Activated CD4-positive, CD25-positive, alpha-beta regulatory T cell treated with anti-CD3 and anti-CD28 coated beads, Interleukin-2, amount 50 U/mL, for 16 hours (primary cell): ENCODE measurements at places on chromosomes 4 and X.

DNA sequence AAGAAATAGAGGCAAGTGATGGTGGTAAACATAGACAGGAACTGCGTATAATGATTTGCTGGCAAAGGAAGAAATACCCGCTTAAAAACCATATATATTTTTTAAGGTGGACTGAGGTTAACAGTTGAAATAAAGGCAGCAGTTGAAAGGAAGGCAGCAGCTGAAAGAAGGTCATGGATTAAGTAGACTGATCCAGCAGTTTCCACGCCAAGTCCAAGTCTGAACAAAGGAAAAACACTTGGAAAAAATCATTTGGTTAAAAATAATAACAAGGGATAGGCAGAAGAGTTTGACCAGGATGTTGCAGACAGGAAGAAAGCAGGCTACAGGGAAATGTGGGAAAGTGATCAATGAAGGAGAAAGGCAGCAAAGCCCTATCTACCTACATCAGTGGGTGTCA, 93.6 kb downstream of the AMELX start:
- no peak for DNase-seq

DNA sequence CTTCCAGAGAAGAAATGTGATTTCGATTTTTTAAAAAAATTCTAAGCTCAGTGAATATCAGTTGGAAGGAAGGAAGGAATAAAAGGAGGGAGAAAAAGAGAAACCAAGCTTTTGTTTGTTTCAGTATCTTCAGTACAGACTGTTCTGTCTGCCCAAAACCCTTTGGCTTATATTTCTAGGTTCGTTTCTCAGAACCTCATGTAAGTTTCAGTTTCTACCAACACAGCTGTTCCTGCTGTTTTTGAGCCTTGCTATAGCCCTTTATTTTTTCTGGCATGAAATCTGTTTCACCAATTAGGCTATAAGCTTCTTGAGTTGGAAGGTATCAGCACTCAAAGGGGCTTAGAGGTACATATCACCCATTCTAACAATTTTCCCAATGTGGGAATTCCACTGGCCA, 157.9 kb downstream of the GBA3 start:
- no peak for DNase-seq

- no peak for DNase-seq
Observed at GRCh38 chr4:185711726-185712125, 100.3 kb downstream of the SORBS2 start.

DNA sequence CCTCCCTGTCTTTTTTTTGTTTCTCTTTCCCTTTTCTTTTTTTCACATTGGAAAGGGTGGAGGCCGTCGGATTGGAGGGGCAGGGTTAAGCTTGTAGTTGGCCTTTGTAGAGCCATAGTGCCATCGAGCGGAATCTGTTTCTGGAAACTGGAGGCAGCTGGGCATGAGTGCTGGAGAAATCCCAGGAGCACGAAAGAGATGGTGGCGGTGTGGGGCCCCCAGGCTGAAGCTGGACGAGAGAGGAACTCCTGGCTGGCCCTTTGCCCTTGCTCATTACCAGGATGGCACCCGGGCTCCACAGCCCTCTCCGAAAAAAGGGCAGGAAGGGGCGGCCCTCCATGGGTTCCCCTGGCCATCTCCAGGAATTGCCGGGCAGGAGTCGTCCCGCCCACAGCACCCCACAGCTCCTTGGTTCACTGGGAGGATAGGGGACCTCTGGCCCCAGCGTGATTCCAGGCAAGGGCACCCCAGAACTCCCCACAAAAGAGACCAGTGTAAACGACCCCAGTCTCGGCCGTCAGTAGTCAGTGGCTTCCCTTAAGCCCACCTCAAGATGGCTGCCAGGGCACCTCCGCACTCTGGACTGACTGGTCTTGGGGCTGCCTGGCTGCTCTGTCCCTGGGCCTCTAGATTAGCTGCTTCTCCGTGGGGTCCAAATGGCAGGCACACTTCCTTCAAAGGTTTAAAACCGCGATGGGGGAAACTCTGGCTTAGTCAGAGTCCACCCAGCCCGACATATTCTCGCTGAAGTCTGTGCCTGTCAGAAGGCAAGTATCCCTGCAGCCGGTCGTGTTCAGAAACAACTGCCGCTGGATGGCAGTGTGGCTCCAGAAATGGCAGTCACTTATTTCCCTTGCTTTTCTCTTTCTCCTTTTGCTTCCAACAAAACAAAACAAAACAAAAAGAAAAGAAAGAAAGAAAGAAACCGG, 74.1 kb downstream of the NBDY start:
- DNase-seq, result peak; percentile 21

- no peak for DNase-seq
Observed at GRCh38 chr4:57342411-57342810, 232.2 kb upstream of the IGFBP7 start.

- DNase-seq, result no peak
Observed at GRCh38 chr4:111267786-111268185, 644.9 kb upstream of the PITX2 start.

DNA sequence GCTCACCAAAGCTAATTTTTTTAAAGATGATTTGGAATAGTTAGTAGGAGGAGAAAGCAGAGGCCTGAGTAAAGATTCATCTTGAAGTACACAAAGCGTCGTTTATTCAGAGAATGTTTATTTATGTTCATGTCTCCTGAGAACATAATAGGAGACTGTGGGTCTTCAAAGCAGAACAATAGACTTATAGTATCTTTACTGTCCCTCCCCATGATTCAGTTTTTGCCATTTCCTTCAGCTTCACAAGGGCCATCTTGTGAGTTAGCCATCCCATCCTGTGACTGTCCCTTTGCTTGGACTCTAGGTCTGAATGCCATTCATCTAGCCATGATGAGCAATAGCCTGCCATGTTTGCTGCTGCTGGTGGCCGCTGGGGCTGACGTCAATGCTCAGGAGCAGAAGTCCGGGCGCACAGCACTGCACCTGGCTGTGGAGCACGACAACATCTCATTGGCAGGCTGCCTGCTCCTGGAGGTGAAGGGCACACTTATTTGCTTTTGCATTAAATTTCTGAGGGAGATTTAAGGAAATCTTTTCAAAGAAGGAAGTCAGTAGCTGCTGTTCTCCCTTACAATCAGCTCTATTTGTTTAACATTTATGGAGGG, 105.8 kb downstream of the NFKB1 start:
- DNase-seq, result no peak

DNA sequence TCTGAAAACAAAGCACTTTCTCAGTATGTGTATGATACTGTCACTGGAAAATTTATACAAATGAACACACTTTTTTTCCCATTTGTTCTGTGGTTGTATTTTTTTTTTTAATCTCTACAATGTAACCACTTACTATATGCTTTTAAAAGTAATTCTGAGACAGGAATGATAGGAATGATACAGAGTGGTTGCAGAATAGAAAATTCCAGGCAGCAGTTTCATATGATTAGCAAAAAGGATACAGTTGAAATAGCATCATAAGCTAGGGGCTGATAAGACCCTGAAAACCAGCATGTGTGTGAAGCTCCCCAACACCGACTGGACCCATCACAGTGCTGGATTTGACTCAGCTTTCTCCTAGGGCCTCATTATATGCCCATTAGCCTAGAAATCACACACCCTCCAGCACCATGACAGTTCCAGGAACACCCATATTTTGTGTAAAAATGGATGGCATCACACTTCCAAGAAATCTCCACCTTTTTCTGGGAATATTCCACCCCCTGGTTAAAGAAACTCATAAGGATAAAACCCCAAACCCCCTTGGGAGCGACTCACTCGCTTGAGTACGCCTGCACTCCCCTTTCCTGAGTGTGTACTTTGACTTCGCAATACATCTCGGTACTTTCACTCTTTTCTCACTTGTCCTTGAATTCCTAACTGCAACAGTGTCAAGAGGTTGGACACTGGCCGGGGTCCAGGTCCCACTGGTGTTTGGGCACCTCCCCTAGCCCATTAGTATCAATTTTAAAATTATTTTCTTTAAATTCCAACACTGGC, 77.4 kb upstream of the AGA start:
- no peak for DNase-seq

DNA sequence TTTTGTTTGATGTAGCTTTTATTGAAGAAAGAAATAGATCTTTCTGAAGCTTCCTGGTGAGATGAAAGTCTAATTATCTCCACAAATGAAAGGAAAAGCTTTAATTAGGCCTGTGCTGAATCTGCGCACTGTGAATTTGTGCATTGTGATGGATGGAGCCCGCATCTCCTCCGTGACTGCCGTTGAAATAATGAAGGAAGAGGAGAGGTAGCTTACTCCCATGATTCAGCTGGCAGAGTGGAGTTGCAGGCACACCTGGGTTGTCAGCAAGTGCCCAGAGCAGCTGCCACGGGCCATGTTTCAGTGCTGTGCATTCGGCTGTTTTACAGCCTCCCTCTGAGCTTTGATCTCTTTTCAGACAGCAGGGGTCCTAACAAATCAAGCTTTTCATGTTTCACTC, 735.3 kb upstream of the TENM3 start:
- DNase-seq, result no peak

DNA sequence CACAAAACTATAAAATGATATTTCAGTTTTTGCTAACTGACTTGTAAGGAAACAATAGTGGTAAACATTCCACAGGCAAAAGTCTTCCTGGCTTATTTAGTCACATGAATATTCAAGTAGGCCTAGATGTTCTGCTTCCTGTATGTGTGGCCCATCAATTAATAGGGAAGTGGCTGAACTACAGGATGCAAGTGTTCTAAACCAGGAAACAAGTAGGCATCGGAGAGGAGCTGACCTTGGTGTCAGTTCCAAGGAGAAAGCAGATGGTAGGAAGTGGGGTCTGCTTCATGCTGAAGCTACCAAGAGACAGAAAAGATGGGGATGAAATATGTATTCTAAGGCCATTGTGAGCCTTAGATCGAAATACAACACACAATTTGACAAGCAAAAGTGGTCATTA, 149.7 kb downstream of the ANTXR2 start:
- no peak for DNase-seq

- no peak for DNase-seq
Observed at GRCh38 chr4:4853921-4854648, 5.4 kb upstream of the MSX1 start.

GRCh38 chr4:124635331-124635730, 77.2 kb downstream of the ANKRD50 start:
- DNase-seq, result no peak

GRCh38 chrX:10591363-10592335, 28.7 kb downstream of the MID1 start:
- no peak for DNase-seq

GRCh38 chr4:120939693-120940092, 17.2 kb upstream of the PRDM5 start:
- no peak for DNase-seq

DNA sequence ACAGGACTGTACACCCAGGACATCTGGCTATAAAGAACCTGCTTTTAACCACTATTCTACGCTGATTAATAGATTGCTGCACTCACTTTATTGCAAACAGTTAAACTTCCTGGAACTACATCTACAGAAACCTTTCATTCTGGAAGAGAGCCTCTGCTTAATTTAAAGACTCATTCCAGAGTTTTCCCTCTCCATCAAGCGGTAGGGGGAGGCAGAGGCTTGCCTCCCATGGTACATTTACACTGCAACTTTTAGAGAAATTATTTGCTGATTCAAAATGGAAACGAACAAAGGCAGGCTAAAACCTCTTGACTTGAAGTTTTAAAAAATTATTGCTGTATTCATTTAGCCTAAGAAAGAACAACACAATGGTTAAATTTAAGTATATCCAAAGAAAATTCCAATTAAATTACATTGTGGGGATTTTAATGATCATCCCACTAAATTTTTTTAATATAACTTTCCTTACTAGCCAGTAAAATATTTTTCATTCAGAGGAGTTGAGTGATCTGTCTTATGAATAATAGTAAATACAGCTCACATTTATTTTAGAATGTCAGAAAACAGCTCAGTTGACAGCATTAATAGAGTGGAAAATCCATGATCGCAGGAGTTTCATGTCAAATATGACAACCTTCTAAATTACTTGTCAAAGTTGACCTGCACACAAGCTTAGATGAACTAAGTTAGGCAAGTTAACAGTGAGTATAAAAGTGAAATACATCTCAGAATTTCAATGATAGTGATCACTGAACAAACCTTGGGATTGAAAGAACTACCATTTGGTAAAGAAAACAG, 46.3 kb upstream of the PCDH10 start:
- DNase-seq, result no peak

DNA sequence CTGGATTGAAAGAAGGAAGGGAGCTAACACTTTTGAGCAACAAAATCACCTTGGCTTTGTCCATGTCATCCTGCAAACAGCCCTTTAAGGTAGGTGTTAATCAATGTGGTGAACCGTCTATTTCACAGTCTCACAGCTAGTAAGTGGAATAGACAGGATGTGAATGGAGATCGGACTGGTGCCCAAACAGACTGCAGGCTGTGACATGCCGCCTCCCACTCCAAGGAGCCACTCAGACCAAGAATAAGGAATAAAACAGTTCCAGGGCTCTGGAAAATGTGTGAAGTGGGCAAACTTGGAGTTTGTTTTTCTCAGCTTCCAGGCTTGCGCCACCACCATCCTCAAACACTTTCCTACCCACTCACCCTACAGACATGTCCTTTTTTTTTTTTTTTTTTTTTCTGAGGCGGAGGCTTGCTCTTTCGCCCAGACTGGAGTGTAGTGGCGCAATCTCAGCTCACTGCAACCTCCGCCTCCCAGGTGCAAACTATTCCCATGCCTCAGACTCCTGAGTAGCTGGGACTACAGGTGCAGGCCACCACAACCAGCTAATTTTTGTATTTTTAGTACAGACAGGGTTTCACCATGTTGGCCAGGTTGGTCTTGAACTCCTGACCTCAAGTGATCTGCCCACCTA, 57.7 kb upstream of the SEC24B start:
- no peak for DNase-seq
